ENCODE measurements at places on chromosomes 12 and 14.

DNA sequence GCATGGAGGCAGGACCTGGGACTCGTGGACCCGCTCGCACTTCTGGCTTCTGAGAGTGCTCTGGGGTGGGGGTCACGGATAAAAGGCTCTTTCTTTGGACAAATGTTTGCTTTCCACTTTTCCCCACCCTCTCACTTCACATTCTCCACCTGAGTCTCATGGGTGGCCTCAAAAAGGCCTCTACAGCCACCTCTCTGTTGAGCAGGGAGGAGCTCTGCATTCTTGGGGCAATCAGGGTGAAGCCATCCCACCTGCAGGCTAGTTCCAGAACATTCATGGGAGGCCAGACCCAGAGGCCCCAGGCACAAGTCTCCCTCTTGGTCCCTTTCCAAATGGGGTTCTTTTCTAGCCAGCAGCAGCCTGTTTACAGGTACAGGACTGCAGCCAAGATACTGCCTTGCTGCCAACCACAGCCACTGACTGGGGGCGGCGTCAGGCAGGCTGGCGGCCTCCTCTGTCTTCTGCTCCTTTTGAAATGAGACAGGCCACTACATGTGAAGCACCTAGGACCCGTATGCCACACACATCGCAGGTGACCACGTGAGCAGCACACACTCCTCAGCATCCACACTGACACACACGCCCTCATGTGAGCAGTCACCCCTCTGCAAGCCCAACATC, 18.2 kb upstream of the CEBPE start:
- no peak for DNase-seq

- no peak for DNase-seq
These were observed 2.8 kb downstream of the NFATC4 start for GRCh38 chr14:24370748-24371147.

GRCh38 chr14:100256339-100256895, 17.5 kb downstream of the YY1 start:
- no peak for DNase-seq

DNA sequence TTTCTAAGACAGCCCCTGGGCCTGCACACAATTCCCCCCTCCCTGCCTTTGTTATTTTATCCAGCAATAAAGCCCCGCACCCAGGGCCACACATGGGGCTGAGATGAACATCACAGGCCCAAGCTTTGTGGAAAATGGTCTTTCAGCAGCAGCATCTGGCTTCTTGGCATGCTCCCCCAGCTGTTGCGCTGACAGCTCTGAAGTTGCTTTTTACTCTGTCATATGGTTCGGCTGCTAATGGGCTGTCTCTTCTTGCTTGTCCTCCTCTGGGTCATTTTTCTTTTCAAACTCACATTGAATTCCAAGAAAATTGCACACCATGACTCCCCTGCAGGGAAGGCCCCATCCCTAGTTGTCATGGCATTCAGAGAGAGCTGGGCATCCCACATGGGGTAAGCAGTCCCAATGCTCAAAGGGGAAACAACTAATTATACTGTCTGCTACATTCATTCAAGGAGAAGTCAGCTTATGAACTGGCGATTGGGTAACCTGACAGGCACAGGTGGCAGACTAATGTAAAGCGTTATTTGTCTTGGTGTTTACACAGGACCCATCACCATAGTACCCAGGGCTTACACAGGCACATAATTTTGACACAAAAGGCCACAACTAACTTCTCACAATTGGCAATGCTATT, 74.0 kb upstream of the CDKN3 start:
- DNase-seq = peak; percentile 63

GRCh38 chr12:7021956-7022355, 3.7 kb upstream of the LPCAT3 start:
- no peak for DNase-seq

DNA sequence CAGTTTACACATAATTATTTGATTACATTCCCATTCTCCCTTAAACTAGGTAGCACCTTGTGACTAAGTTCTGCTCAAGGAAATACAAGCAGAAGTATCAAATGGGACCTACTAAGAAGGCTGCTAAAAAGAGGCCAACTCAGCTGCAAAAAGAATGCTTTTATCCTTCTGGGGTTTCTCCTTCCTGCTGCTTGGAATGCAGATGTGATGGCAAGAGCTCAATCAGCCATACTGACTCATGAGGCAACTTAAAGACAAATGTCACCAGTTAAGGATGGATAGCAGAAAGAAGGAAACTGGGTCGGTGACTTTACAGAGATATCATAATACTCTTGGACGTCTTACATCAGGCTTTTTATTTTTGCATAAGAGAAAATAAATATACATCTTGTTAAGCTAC, 38.0 kb upstream of the RAP1B start:
- DNase-seq = no peak

- DNase-seq = no peak
These were observed 142.4 kb downstream of the OTOGL start for GRCh38 chr12:80241576-80242273.

- DNase-seq = no peak
These were observed 13.9 kb upstream of the C12orf76 start for GRCh38 chr12:110062241-110062640.

- DNase-seq = no peak
These were observed 33.0 kb upstream of the CFAP54 start for GRCh38 chr12:96456265-96456974.

GRCh38 chr12:59850268-59850667, 254.4 kb downstream of the SLC16A7 start:
- DNase-seq = no peak

- DNase-seq = no peak
These were observed 396.0 kb upstream of the PRICKLE1 start for GRCh38 chr12:42985506-42985905.

DNA sequence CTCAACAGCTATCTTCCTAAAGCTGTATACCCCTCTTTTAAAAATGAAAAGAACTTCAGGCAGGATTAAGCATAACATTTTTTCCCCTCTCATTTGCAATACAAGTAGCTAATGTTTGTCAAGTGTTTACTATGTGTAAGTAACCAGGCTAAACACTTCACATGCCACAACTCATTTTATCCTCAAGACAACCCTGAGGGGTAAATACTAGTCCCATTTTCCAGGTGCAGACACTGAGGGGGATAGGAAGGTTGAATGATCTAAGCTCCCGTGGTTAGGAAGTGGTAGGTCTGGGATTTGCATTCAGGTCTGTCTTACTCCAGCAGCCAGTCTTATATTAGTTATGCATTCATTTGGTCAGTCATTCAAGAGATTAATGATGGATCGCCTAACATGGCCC, 70.7 kb downstream of the ANO6 start:
- no peak for DNase-seq
